ENCODE measurements at places on chromosomes 6 and 20.

DNA sequence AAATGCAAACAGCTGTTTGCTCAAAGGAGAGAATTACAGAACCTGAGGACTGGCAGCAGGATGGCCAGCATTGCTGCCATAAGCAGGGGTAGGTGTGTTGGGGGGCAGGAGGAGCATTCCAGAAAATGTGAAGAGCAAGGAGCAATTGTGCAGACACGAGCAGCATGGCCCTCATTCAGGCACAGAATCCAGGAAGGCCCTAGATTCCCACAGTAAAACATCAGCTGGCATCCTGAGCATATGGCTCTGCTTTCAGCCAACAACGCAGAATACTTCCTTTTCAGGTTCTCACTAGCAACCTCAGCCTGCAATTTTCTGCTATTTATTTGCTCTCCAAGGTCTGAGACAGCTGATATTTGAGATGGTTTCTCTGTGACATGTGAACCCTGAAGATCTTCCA is 243.4 kb upstream of the POU3F2 start:
- DNase-seq = no peak

DNA sequence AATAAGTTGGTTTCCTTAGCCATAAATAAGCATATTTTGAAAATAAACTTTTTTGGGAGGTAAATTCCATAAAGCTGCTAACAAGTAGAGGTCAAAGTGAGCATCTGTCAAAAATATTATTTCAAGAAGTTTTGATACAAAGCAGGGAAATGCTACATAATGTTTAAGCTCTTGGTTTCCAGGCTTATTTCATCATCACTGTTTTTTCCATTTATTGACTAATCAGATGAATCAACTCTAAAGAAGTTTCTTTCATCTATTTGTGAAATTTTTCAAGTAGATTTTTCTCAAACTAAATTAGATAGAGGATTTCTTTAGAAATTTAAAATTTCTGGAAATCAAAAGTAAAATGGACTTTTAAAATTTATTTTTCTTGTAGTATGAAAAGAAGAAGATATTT is 89.5 kb upstream of the TBX18 start:
- no peak for DNase-seq

- DNase-seq = no peak
Measured at GRCh38 chr20:25863536-25864325, 167.1 kb upstream of the ZNF337 start.

- DNase-seq = no peak
Measured at GRCh38 chr6:129089357-129089756, 206.4 kb downstream of the LAMA2 start.

- no peak for DNase-seq
Measured at GRCh38 chr6:38722038-38722437, 6.9 kb downstream of the DNAH8 start.

Measured in GM12892 (cell line).